Stimulated activated CD8-positive, alpha-beta memory T cell treated with anti-CD3 and anti-CD28 coated beads, Interleukin-7, amount 100 ng/mL, for 48 hours (primary cell): ENCODE measurements at places on chromosomes 2 and 18.

GRCh38 chr2:103402336-103402735 lies 640.5 kb downstream of the TMEM182 start:
- DNase-seq, result no peak

DNA sequence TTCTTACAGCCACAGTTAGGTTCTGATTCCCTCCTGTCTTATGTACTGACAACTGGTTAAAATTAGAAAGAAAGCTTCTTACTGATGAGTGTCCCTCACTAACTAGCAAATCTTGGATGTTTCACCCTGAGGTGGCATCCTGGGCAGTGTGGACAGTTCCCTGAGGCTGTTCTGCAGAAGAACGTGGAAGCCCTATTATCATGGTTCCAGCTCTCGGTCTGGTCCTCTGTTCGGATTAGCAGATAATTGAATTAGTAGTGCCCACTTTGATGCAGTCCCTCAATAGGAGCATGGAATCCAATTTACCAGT lies 381.7 kb upstream of the NT5C1B start:
- no peak for DNase-seq

GRCh38 chr2:129459200-129459876 lies 520.1 kb upstream of the RAB6C start:
- DNase-seq, result no peak

GRCh38 chr2:199984755-199985154 lies 29.4 kb downstream of the MAIP1 start:
- DNase-seq, result no peak

DNA sequence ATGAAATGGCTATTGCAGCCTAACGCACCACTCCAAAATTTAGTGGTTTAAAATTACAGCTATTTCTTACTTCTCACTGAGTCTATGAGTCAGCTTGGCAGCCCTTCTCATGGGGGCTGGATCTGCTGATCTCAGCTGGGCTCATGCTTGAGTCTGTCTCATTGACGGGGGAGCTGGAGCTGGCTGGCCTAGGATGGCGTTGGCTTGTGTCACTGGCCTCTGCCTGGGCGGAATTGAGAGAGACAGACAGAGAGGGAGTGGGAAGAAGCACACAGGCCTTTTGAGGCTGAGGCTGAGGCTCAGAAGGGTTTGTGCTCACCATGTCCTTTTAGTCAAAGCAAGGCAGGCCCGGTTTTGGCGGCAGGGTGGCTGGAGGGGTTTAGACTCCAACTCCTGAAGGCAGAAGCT lies 412.1 kb upstream of the MYT1L start:
- no peak for DNase-seq

- no peak for DNase-seq
Observed at GRCh38 chr2:103809941-103810441, 1043.9 kb upstream of the POU3F3 start.

GRCh38 chr2:127401757-127402695 lies 14.3 kb upstream of the MAP3K2 start:
- no peak for DNase-seq

DNA sequence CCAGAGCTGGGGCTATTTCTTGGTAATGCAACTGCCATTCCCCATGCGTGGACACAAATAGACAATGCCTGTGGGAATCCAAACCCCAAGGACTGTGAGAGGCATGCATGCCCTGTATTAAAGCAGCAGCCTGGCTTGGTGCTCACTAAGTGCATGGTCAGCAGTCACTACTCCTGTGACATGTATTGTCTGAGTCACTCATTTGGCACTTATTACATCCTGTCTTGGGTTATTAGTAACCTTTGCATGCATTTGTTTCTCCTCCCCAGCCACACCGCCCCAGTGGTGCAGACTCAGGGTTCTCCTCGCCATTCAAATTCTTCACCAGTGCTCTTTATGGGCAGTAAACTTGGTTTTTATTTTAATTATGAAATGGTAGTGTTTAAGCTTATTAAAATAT lies 30.2 kb downstream of the PRKCE start:
- DNase-seq, result no peak

- DNase-seq, result no peak
Observed at GRCh38 chr2:19299032-19299431, 59.4 kb downstream of the OSR1 start.

GRCh38 chr18:63552581-63552980 lies 10.4 kb downstream of the SERPINB12 start:
- no peak for DNase-seq

DNA sequence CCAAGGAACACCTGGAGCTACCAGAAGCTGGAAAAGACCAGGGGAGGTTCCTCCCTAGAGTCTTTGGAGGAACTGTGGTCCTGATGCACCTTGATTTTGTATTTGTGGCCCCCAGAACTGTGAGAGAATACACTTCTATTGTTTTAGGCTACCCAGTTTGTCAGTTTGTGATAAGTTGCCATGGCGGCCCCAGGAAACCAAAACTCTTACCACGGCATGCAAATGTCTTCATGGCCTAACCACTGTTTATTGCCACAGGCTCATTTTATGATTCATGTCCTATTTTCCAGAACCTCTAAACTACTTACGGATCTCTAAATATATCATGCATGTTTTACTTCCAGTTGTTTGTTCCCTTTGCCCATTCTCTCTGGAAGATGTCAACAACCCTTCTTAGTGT lies 1250.7 kb upstream of the FAM98A start:
- no peak for DNase-seq

GRCh38 chr2:174074831-174075230 lies 109.7 kb upstream of the SP3 start:
- no peak for DNase-seq

DNA sequence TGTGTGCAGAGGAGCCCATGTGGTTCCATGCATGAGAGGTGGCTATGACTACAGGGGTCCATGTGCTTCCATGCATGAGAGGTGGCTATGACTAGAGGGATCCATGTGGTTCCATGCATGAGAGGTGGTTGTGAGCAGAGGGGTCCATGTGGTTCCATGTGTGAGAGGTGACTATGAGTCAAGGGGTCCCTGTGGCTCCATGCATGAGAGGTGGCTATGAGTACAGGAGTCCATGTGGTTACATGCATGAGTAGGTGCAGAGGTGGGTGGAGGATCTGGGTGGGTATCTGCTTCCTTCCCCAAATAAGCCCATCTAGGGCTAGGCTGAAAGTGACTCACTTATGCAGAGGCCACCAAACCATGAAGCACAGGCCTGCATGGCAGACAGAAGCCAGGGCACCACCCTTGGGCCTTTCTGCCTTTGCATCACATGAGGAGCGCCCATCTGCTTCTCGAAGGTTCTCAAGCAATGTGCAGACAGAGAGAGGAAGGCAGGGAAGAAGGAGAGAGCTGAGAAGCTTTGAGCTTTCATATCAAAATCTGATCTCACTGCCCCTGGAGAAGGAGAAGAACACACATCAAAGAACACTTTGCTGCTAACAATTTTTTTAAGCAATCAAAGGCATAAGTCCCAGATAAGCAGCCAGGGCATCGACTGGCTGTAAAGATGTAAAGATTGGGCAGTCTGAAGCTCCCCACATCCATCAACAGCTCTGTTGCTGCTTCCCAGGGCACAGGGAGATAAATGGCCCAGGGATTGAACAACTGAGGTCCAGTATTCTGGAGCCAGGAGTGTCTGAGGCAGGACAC lies 137.6 kb downstream of the TNS1 start:
- no peak for DNase-seq

DNA sequence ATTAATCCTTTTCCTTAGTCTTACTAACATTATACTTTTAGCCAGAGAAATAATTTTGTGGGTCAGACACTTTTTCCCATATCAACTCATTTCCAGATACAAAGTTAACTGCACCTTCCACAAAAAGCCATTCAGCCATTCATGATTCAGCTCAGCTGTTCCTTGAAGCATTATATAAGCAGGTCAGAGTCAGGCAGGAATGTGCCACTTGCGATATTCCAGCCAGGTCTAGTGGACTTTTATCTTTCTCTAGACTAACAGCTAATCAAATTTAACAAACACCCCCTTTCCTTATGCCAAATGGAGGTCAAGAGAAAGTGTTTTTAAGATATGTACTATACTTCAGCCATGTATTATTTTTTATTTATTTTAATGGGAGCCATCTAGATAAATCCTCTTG lies 75.6 kb upstream of the EPB41L3 start:
- DNase-seq, result no peak

DNA sequence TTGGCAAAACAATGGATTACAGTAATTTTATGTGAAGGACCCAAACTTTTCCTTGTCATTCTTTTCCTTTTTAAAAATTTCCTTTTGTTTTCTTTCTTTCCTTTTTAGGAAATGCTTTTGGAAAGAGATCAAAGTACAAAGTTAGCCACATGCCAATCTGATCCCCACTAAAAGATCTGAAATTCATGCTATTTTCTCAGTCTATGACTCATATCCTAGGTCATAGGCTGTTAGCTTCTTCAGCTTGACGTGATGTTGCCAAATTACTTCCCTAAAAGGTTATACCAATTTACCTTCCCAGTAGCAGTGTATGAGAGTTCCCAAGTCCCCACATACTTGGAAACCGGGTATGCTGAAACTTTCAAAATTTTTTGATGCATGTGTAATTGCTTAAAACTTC lies 355.3 kb downstream of the INSIG2 start:
- DNase-seq, result no peak

DNA sequence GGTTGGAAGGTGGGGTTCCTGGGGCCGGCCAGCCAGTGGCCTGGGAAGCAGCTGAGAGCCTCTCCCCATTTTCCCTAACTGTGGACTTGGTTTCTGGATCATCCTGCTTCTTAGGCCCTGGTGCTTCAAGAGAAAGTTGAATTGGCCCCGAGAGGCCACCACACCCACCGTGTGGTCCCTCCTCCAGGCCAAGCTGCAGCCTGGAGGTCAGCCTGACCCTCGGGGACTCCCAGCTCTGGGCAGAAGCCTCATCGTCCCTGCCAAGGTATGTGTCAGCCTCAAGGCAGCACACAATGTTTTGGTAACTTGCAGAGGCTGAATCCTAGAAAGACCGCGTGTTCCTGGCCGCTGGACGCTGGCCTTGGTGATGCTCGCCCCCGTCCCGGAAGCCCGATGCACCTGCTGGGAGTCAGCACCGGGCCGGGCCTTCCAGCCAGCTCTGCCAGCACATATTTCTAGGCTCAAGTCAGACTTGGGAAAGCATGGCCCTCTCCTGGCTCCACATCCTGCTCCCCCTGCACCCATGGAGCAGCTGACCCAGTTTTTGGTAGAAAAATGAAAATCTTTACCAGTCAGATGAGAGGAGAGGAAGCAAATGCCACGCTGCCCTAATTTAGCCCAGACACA lies 72.6 kb downstream of the ACTR2 start:
- no peak for DNase-seq

DNA sequence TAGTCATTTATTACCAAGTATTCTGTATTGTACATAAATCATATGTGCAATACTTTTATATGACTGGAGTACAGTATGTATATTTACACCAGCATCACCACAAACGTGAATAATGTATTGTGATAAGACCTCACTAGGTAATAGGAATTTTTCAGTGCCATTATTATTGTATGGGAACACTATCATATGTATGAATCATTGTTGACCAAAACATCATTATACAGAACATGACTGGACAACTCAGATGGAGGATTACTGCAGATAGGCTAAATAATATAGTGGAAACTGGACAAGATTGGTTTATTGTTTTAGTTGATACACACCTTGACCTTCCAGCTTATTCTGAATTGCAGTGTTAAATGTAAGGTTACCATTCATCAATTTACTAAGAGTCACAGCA lies 33.4 kb downstream of the VAPA start:
- no peak for DNase-seq

DNA sequence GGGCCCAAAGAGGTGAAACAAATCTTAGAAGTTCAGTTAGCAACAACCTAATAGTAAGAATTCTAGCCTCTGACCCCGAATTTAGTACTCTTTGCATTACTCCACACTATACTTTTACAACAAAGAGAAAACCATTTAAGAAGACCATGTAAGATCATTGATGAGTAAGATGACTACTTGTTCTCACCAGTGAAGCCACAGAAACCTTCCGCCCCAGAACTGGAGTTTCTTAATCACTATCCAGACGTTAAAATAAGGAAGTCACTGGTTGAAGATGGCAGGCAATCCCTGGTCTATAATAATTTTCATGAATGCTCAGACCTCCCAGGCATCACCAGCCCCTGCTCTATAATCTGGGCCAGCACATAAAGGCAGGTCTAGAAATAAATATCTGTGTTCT lies 95.0 kb downstream of the TMEM163 start:
- peak; percentile 52 for DNase-seq

- no peak for DNase-seq
Observed at GRCh38 chr2:237474442-237474911, 12.6 kb upstream of the MLPH start.

DNA sequence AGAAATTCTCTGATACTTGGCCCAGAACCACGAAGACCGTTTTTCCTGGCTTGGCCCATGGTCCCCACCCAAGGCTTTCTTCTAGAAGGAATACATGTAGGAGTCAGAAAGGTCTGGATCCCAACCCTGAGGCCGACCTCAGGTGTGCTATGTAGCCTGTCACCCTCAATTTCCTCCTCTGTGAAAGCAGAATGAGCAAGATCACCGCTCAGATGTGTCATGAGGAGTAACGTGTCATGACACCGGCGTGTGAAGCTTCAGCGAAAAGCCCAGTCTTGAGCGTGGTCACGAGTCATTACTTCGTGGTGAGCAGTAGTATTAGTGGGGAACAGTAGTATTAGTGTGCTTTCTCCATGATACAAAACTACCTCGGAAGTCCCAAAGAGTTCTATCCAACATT lies 103.4 kb downstream of the ALPK2 start:
- DNase-seq, result peak; percentile 52

DNA sequence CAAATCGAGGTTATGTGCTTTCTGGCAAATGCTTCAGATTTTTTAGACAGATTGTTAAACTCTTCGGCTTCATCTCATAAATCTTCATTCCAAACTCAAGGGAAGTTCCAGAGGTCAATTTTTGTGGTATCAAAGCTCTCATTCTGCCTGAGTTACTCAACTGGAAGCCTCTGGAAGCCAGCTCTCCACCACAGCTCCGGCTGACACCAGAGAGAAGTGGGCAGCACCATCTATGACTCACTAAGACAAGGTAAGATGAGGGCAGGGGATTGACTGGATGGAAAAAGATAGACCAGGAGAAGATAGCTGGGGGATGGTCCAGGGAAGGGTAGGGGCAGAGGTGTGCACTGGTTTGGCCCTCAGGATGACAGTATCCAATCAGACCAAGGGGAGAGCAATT lies 137.3 kb upstream of the HNRNPA3 start:
- no peak for DNase-seq

DNA sequence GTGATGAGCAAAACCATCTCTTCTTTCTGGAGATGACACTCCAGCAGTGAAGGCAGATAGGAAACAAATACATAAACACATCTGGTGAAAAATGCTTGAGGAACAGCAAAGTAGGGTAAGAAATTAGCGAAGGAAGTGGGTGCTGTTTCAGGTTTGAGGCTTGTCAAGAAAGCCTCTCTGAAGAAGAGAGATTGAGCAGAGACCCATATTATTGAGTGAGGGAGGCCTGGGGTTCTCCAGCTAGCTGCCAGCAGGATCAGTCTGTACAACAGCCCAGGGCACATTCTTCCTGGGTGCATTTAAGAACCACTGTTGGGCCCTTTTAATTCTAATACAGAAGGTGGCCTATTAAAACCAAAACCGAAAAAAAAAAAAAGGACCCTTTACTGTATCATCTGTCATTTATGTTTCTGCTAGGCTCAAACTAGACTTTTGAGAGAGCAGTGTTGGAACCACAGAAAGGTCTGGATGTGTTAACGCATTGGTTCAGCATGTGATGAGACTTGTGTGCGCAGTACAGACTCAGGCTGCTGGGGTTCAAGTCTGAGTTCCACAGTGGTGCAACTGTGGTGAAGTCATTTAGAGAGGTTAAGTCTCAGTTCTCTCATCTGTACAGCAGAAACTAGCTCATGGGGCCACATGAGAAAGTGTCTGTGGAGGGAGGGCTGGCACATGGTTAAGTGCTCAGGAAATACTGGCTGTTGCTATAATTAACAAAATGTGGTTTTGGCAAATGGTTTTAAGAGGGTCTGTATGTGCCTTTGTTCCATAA lies 28.9 kb downstream of the MGAT5 start:
- peak; percentile 57 for DNase-seq

GRCh38 chr2:77640924-77641323 lies 118.7 kb upstream of the LRRTM4 start:
- no peak for DNase-seq
